ENCODE measurements at places on chromosomes 1 and 21.

GRCh38 chr1:9766759-9767442 lies 56.9 kb downstream of the CLSTN1 start:
- DNase-seq, result no peak

- DNase-seq, result no peak
These were observed 62.3 kb upstream of the ANGPTL1 start for GRCh38 chr1:178933105-178933561.

DNA sequence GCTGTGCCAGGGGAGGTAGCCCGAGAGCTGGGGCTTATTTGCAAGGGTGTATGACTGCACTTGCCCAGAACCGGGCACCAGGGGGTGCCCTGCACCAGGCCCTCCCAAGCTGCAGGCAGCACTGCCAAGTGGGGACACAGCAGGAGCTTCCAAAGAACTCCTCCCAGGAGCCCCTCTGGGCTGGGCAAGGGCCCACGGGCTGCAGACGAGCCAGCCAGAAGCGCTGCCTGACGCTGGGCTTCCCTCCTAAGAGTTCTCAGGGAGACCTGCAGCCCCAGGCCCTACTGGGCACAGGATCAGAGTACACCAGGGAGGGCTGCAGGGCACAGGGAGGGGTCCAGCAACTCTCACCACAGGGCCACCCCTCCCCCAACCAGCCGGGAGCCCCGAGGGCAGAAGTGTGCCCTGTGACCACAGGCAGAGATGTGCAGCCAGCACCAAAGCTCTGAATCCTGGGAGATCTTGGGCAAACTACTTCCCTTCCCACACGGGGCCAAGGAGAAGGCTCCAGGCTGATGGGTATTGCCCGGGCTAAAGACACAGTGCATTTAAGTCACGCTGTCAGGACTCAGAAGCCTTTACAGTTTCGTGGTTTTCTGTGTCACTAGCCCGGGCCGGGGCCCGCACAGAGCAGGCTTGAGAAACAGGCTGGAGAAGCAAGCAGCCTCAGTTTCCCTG lies 63.4 kb downstream of the KCNAB2 start:
- DNase-seq, result no peak

- DNase-seq, result peak; percentile 99
These were observed at the start of gene PRCC for GRCh38 chr1:156767101-156767878. PRCC (plus strand) TSS chr1:156767535; CDS start chr1:156767772, 237 bp downstream.

- DNase-seq, result no peak
These were observed 5.7 kb downstream of the SZRD1 start for GRCh38 chr1:16372535-16373285.

GRCh38 chr1:93579891-93580290 lies 101.7 kb downstream of the BCAR3 start:
- no peak for DNase-seq

GRCh38 chr1:42381280-42381673 lies 685 bp downstream of the RIMKLA start:
- DNase-seq, result no peak

GRCh38 chr1:74586253-74586897 lies 74.0 kb upstream of the LRRC53 start:
- DNase-seq, result no peak

- no peak for DNase-seq
These were observed 53.0 kb upstream of the ARTN start for GRCh38 chr1:43880604-43881003.

GRCh38 chr1:174204697-174205308 lies 45.5 kb downstream of the RABGAP1L start:
- DNase-seq, result no peak

DNA sequence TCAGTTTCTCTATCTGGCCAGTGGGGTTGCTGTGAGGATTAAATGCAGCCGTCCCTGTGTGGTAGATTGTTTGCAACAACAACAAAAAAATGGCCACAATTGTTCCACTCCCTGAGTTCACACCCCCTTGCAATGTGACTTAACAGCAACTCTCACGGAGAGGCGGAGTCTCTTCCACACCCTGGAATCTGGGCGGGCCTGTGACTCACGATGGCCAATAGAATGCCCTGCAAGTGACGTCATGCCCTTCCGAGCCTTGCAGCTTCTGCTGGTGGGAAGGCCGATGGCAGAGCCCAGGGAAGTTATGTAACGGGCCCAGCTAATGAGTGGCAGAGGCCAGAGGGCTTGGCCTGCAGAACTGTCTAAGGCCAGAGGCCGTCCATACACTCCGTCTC lies 87.9 kb downstream of the RIPK4 start:
- peak; percentile 51 for DNase-seq

- no peak for DNase-seq
These were observed 11.3 kb downstream of the HIVEP3 start for GRCh38 chr1:41907446-41907845.

- no peak for DNase-seq
These were observed 129.7 kb downstream of the DUSP10 start for GRCh38 chr1:221612047-221612777.

GRCh38 chr1:24043345-24044032 lies 63.4 kb upstream of the SRSF10 start:
- peak; percentile 62 for DNase-seq

- no peak for DNase-seq
These were observed 185.6 kb downstream of the RHOU start for GRCh38 chr1:228920831-228921230.

DNA sequence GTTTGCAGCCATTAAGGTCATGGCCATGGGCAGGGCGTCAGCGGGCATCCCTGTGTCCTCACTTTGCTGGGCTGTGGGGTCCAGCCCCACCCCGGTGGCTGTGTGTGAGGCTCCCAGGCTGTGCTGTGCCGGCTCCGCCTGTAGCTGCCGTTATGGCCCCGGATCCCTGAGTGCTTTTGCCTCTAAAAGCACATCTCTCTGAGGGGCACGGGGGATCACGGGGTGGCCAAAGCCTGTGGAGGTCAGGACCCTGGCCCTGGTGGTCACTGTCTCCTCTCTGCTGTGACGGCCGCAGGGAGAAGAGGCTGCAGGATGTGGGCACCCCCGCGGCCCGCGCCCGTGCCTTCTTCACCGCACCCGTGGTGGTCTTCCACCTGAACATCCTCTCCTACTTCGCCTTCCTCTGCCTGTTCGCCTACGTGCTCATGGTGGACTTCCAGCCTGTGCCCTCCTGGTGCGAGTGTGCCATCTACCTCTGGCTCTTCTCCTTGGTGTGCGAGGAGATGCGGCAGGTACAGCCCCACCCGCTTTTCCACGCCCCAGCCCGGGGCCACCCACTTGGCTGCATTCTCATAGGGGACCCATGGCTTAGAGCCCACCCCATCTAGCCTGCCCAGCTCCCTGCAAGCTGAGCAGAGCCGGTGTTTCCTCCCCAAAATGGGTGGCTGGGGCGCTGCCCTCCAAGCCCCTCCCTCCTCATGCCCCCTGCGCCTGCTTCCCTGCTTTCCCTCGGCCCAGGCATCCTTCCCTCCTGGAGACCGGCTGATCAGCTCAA lies 48.2 kb downstream of the TRPM2 start:
- DNase-seq, result no peak

- no peak for DNase-seq
These were observed 117.4 kb downstream of the NGF start for GRCh38 chr1:115220340-115221270.

DNA sequence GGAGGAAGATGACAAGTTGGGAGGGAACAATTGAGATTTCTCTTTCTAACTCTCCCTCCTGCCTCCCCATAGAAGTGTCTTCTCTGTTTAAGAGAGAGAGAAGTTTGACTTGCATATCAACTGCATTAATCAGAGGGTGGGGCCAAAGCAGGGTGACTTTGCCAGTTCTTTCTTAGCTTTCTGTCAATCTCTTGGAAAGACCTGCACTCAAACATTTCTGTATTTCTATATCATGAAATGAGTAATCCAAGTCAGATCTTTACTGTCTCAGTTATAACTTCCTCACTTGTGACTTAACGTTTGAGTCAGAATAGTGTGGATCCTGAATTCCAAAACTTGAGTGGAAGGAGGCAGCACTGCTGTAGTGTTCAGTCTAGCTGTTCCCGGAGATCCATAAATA lies 180.8 kb upstream of the KCNK2 start:
- no peak for DNase-seq

- no peak for DNase-seq
These were observed 975 bp upstream of the MNDA start for GRCh38 chr1:158830074-158830677.

DNA sequence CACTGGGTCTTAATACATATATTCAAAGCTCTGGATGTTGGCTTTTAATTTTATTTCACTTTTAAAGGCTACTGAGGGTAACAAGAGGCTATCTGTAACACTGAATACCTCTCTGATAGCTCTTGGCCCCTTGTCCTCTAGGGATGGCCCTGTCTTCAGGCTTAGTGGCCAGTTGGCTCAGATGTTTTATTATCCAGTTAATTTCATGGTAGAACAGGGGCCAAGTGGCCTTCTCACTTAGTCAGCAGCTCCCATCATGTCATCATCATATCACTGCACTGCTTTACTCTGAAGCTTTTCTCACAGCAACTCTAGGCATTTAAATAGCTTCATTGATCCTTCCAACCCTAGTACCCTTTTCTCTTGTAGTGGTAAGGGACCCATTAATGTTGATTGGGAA lies 40.2 kb upstream of the MACF1 start:
- no peak for DNase-seq

DNA sequence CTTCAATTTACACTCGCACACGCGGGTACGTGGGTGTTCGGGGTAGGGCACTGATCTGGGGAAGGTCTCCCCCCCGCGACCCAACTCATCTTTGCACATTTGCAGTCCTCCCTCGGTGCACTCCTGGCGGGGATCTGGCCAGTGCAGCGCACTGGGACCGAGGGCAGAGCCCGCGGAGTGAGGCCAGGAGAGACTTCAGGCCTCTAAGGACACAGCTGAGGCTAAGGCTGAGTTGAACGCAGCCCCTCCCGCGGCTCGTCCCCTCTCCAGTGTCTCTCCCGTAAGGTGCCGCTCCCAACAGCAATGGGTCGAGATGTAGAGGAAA lies 936 bp upstream of the NCAM2 start:
- no peak for DNase-seq

GRCh38 chr21:36507397-36508018 lies 27.6 kb upstream of the CLDN14 start:
- DNase-seq, result no peak

DNA sequence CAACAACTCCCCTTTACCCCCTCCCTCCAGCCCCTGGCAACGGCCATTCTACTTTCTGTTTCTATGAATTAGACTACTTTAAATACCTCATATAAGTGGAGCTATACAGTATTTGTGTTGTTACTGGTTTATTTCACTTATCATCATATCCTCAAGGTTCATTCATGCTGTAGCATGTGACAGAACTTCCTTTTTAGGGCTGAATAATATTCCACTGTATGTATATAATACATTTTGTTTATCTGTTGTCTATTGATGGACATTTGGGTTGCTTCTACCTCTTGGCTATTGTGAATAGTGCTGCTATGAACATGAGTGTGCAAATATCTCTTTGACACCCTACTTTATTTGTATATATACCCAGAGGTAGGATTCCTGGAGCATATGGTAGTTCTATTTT lies 2.2 kb downstream of the NHLH1 start:
- no peak for DNase-seq

GRCh38 chr1:116910379-116911187 lies 867 bp downstream of the PTGFRN start:
- peak; percentile 32 for DNase-seq

GRCh38 chr1:170221031-170221430 lies 75.3 kb downstream of the NTMT2 start:
- DNase-seq, result no peak

DNA sequence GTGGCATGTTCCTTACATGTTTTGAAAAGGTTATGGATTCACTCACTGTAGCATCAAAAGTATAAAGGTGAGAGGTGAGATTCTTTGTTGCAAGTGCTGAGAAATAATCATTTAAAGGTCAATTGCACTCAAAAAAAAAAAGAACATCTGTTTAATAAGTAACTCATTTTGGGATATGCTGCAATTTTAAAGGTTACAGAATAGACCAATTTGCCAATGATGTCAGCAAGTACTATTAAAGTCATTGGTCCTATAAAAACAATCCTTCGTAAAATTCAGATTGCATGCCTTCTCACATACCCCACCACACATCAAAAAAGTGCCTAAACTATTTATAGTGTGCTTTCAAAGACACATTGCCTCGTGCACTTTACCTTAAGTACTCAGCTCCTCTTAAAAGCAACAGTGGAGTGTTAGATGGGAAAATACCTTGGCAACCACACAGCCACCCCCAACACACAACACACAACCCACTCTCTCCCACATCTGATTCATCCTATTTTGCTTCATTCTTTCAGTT lies 218.2 kb upstream of the ADGRL2 start:
- DNase-seq, result no peak

DNA sequence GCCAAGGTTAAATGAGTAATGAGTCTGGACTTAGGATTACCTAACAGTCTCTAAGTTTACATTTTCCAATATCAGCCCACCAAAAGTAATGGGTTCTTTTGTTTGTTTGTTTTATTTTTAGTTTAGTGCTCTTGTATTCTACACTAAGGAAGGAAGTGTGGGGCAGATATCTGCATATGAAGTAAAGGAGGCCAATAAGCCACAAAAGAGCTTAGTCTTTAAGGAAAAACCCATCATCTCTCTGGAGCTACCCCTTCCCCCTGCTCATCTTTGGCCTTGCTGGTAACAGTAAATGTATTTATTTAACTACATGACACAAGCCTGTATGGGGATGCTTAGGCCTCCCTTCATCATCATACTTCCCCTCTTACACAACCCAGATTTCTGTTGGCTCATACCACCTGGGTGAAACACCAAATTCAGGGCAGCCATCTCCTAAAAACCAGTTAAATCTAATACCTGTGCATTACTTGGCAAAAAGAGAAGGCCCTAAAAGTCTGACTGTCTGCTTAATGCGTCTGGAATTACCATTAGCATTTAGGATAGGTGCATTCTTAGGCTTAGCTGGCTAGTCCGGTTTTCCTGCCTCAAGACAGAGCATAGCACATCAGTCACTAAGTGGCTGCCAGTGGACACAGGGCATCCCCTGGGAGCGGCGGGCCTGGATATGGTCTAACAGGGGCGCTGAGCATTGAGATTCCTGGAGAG lies 96.8 kb upstream of the ADGRL2 start:
- DNase-seq, result no peak

DNA sequence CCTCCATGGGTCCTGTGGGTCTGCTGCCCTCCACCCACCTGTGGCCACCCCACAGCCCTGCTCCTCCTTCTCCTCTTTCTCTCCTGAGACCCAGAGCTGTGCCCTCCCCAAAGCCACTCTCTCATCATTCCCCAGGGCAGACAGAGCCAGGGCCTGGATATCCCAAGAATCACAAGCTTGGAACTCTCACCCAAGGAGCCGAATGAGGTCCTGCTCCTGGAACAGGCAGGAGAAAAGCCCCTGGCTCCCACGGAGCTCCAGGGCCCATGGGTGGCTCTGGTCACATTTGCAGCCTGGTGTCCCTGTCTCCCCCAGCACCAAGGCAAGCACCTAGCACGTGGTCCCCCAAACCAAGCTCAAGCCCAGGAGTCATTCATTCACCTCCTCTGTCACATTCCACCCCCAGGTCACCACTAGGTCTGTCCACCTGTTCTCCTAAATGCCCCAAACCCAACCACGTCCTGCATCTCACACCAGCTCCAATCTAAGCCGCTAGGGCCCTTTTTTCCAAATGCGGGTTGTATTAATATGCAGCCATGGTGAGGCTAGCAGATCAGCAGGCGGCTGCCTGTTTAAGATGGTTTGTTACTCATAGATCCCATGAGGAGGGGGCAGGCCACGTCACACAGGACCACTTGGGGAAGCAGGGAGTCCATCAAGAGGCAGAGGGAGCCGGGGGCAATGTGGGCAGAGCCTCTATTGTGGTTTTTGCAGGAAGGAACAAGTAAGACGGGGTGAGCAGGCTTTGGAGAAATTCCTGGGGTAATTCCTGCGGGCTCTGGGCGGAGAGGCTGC lies 215.5 kb upstream of the VAMP3 start:
- DNase-seq, result no peak

- no peak for DNase-seq
These were observed 65.2 kb upstream of the MARK1 start for GRCh38 chr1:220462752-220463151.

Measured in NCI-H2107 (cell line).